NB4 (cell line): ENCODE measurements at places on chromosomes 3 and 15.
A peak's percentile ranks its signal among the peaks of the same experiment; 100 is the strongest.

- no peak for DNase-seq
Observed at GRCh38 chr3:98095882-98096281, 8.9 kb downstream of the OR5AC2 start.

DNA sequence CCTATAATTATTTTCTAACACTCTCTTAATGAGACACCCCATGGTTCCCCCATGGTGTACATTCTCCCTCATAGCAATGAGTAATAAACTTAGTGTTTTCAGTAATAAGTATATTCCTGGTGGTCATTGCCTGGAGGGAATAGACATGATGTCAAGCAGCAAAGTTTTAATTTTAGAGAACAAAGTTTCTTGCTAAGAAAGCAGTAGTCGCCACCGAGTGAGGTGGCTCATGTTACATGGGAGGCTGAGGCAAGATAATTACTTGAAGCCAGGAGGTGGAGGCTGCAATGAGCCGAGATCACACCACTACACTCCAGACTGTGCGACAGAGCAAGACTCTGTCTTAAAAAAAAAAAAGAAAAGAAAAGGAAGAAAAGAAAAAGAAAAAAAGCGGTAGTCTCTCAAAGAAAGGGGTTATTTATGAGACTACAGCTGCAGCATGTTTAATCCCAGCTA lies 2.4 kb upstream of the ELP6 start:
- no peak for DNase-seq

- peak; percentile 69 for DNase-seq
Observed at GRCh38 chr3:152524198-152525140, 255.7 kb downstream of the MBNL1 start.

DNA sequence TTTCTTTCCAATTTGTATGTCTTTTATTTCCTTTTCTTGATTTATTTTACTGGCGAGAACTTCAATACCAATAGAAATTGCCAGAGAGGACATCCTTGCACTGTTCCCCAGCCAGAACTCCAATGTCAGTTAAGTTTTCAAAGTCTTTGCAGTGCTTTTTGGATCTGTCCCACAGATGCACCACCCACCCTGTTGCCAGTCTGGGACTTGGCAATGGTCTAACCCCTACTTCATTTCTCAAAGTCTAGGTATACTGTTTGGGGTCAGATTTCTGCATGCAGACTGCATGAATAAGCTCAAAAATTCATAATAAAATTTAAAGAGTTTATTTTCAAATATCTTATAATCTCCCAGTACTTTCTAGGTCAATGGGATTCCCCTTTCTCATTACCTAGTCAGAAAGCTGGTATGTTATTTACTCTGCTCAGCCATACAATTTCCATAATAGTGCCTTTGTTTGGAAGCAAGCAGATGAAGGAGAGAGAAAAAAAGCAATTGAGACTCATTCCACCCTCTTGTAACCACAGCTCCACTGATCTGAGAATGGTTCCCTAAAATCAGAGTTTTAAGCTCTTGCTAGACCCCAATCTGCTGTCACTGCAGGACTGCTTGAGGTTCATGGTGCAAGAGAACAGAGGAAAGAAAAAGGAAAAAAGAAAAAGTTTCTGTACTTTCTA lies 125.9 kb upstream of the PLXND1 start:
- no peak for DNase-seq

- DNase-seq, result peak; percentile 69
Observed at GRCh38 chr15:28123408-28124023, 24.4 kb upstream of the OCA2 start.
